ENCODE measurements at places on chromosomes 16 and 17. TPM values are rescaled to one million over a fixed set of nuclear protein-coding genes. Genes with fewer than 3 reads are reported as not detected.

GRCh38 chr17:4543557-4544026, 11.6 kb downstream of the MYBBP1A start:
- no peaks in the 10 kb centered on the region for H3K27me3 ChIP-seq
- DNase-seq, result no peak
- H3K4me1 ChIP-seq, result no peaks in the 10 kb centered on the region
- no peak overlapping the region for H3K27ac ChIP-seq
- H3K4me3 ChIP-seq, result no peak overlapping the region
- peaks cover 12% of the 10 kb centered on the region for H3K36me3 ChIP-seq

DNA sequence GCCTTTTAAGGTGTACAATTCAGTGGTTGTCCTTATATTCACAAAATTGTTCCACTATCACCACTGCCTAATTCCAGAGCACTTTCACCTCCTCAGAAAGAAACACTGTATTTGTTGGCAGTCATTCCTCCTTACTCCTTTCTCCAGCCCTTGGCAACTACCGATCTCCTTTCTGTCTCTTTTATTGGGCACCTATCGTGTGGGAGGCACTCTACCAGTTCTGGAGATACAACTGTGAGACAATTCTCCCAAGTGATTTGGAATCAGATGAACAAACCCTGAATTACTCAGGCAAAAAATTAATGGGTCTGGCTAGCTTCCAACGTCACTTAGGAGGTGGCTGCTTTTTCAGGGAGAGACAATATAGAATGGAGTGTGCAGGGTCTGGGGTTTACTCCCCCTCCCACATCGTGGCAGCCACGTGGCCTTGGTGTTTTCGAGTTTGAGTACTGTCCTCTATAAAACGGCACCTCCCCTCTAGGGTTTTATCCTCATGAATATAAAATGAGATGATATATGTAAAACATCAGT, 63.9 kb downstream of the SHISA9 start:
- no peaks in the 10 kb centered on the region for H3K36me3 ChIP-seq
- H3K27ac ChIP-seq, result no peak overlapping the region
- no peaks in the 10 kb centered on the region for H3K27me3 ChIP-seq
- no peak for DNase-seq
- H3K4me3 ChIP-seq, result no peak overlapping the region

GRCh38 chr16:89556750-89557689, 3.5 kb upstream of the RPL13 start:
- H3K4me3 ChIP-seq, result peak overlapping the region; percentile 56
- H3K36me3 ChIP-seq, result peaks cover 24% of the 10 kb centered on the region
- no peaks in the 10 kb centered on the region for H3K27me3 ChIP-seq
- peaks cover 20% of the 10 kb centered on the region for H3K4me1 ChIP-seq

Gene GNAO1
- total RNA-seq, result 4.2 TPM

- H3K27ac ChIP-seq, result no peak overlapping the region
- H3K4me3 ChIP-seq, result no peak overlapping the region
- peaks cover 5% of the 10 kb centered on the region for H3K4me1 ChIP-seq
- H3K36me3 ChIP-seq, result no peaks in the 10 kb centered on the region
- no peak for DNase-seq
These were observed 23.7 kb upstream of the CBX4 start for GRCh38 chr17:79862771-79863440.

DNA sequence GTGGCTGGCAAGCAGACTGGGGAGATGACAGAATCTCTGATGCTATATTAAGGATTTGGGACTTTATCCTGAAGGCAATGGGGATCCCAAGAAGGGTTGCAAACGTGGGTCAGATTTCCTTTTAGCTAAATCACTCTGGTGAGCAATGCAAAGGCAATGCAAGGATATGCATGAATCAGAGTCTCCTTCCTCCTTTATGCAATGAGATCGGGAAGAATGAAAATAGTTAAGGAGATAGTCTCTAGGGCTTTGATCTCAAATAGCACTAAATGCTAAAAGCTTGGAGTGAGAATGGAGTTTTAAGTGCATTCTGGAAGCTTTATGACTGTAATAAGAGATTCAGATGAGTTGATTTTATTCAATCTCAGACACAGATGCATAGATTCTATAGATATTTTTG, 27.2 kb upstream of the SHISA9 start:
- H3K36me3 ChIP-seq, result no peaks in the 10 kb centered on the region
- H3K4me3 ChIP-seq, result no peak overlapping the region
- no peak overlapping the region for H3K27ac ChIP-seq
- DNase-seq, result no peak
- peaks cover 3% of the 10 kb centered on the region for H3K27me3 ChIP-seq

Gene TAC4
- not detected for total RNA-seq

- H3K4me3 ChIP-seq, result peak overlapping the region; percentile 97
- peak; percentile 18 for DNase-seq
- H3K27me3 ChIP-seq, result peaks cover 4% of the 10 kb centered on the region
- peaks cover 51% of the 10 kb centered on the region for H3K4me1 ChIP-seq
- H3K27ac ChIP-seq, result no peak overlapping the region
These were observed 4.0 kb downstream of the BPTF start for GRCh38 chr17:67829331-67829730.

DNA sequence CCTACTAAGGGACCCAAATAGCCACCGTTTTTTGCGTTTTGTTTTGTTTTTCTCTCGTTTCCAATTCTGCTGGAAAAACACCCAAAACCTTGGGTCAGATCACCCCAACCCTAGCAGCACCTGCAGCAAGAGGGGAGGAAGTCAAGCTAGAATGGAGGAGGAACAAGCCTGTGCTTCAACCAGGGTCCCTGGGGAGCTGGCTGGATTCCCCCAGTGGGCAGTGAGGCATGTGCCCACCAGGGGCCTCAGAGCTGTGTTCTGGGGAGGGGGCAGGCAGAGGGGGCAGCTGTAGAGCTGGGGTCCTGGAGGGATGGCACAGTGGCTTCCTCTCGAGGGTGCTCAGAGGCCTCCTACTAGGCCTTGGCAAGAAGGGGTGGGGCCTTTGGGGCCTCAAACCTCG, 6.5 kb downstream of the CD79B start:
- no peak overlapping the region for H3K4me3 ChIP-seq
- H3K27ac ChIP-seq, result no peak overlapping the region
- H3K27me3 ChIP-seq, result no peaks in the 10 kb centered on the region
- peaks cover 3% of the 10 kb centered on the region for H3K36me3 ChIP-seq
- H3K4me1 ChIP-seq, result peaks cover 2% of the 10 kb centered on the region
- no peak for DNase-seq

Gene TUBG2
- total RNA-seq, result 7.2 TPM

Gene ATP5PD
- 252 TPM for total RNA-seq

Gene C16orf46
- 0.17 TPM for total RNA-seq

DNA sequence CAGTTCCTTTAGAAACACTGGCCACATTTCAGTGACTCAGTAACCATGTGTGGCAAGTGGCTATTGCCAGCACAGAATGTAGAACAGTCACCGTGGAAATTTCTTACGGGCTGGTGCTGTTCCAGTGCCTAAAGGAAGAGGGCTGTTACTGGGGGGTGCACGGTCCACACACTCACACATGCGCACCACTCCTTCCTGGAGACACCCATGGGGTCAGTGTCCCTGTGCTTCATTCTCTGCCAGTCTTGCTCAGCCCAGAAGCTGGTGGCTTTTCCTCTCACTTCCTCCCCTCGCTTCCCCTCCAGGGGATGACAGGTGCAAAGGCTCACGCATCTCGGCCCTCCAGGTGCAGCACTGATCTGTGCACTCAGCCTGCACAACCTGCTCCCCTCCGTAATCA, 115.6 kb downstream of the CCDC182 start:
- H3K4me1 ChIP-seq, result peaks cover 2% of the 10 kb centered on the region
- H3K36me3 ChIP-seq, result peaks cover 30% of the 10 kb centered on the region
- no peak overlapping the region for H3K27ac ChIP-seq
- no peaks in the 10 kb centered on the region for H3K27me3 ChIP-seq
- DNase-seq, result no peak

DNA sequence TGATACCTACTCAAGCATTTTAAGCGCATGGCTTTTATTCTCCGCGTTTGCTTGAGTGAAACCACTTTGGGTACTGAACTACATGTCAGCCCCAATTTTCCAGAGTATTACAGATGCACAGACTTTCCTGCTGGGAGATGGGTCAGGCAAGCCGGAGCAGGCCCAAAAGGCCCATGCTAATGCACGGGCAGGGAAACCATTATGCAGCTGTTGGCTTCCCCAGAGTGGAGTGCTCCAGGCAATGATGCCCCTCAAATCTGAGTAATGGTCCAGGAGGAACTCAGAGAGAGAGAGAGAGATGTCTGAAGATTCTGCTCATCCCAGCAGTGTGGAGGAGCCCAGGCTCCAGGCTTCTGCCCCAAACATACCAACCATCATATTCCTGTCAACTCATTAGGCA, 80.2 kb downstream of the CDH11 start:
- no peaks in the 10 kb centered on the region for H3K4me1 ChIP-seq
- no peak overlapping the region for H3K4me3 ChIP-seq
- H3K27me3 ChIP-seq, result no peaks in the 10 kb centered on the region
- H3K36me3 ChIP-seq, result no peaks in the 10 kb centered on the region
- DNase-seq, result no peak

DNA sequence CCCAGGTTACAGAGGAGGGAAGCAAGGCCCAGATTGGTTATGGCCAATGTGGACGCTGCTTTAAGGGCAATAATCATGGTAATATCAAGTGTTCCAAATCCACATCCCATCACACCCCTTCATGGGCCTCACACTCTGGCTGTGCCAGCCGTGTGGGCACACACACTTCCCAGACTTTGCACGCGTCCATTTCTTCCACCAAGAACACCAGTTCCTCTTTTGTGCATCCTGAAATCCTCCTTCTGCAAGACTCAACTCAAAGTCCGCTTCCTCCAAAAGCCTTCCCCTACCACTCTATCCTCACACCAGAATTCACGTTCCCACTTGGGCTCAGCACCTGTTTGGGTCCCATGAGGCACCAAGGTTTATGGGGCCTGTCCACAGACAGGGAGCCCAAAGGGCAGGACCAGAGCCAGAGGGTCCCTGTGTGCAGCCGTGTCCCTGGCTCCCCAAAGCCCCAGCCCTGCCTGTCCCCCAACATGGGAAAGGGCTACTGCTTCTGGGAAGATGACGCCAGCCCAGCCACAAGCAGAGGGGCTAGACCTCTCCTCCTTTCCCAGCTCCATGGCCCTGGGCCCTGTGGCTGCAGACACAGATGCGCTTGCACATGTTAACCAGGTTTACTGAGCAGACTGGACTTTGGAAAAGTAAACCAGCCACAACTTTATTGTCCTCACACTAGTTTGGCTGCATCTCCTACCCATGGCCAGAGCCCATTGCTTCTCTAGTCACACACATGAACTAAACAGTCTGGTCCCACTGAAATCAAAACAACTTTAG, 20.3 kb downstream of the SPNS3 start:
- no peak for DNase-seq
- no peak overlapping the region for H3K4me3 ChIP-seq
- no peaks in the 10 kb centered on the region for H3K36me3 ChIP-seq
- H3K27ac ChIP-seq, result no peak overlapping the region
- H3K27me3 ChIP-seq, result no peaks in the 10 kb centered on the region
- H3K4me1 ChIP-seq, result peaks cover 9% of the 10 kb centered on the region

DNA sequence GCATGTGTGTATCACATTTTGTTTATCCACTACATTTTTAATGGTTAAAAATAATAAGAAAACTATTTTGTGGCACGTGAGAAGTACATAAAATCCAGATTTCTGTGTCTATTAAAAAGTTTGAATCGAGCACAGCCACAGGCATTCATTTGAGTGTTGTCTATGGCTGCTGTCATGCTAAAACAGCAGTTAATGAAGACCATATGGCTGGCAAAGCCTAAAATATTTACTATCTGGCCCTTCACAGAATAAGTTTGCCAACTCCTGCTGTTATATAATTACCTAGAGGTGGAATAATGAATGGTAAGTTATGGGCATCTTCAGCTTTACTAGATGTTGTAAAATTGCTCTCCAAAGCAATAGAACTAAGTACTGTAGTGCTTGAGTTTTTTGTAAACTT, 30.5 kb downstream of the TMEM98 start:
- H3K27ac ChIP-seq, result no peak overlapping the region
- peaks cover 22% of the 10 kb centered on the region for H3K27me3 ChIP-seq
- H3K4me1 ChIP-seq, result no peaks in the 10 kb centered on the region
- no peak overlapping the region for H3K4me3 ChIP-seq
- no peak for DNase-seq
- no peaks in the 10 kb centered on the region for H3K36me3 ChIP-seq

- no peak overlapping the region for H3K27ac ChIP-seq
- no peaks in the 10 kb centered on the region for H3K36me3 ChIP-seq
- H3K27me3 ChIP-seq, result peaks cover 10% of the 10 kb centered on the region
- H3K4me3 ChIP-seq, result no peak overlapping the region
These were observed 27.1 kb upstream of the ANKFN1 start for GRCh38 chr17:56125830-56126819.

DNA sequence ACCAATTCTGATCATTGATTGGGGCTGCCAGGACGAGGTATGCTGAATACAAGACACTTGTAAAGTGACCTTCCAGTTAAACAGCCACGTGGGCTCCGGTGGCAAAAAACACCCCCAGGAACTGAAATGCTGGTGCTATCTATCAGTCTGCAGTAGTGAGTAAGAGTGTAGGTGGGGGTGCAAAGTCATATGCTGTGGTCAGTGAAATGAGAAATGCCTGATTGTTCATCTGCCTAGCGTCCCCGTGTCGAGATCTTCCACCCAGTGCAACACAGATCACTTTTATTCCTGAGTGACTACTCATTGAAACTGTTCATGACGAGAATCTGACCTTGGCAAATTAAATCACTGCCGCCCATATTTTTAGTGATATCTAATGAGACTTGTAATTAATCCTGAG, 806.5 kb upstream of the GOT2 start:
- H3K4me1 ChIP-seq, result no peaks in the 10 kb centered on the region
- H3K36me3 ChIP-seq, result no peaks in the 10 kb centered on the region
- H3K4me3 ChIP-seq, result no peak overlapping the region
- DNase-seq, result no peak
- H3K27ac ChIP-seq, result no peak overlapping the region

DNA sequence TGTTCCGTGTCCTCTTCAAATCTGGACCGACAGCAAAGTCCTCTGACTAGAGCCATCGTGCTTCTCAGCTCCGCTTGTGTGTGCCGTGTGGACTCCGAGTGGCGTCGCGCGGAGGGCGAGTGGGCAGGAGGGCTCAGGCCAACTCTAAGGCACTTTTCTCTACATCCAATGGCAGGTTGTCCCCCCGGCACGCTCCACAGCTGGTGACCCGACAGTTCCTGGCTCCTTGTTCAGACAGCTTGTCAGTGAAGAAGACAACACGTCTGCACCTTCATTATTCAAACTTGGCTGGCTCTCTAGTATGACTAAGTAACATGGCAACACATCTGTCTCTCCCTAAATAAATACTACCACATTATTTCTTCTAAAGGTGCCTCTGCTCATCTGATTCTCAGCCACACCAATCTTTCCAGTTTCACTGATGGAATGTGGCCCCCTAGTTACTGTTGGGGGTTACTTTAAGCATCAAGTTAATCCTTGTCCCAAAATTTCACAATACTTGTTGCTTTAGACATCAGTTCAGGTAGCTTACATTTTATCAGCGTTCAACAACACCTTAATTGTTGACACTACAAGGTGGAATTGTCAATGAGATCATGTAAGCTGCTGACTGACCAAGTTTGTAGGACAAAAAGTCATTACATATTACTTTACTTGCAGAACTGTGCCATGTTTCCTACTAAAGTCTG, 15.4 kb downstream of the COG1 start:
- no peak overlapping the region for H3K27ac ChIP-seq
- H3K4me3 ChIP-seq, result no peak overlapping the region
- no peaks in the 10 kb centered on the region for H3K27me3 ChIP-seq
- H3K36me3 ChIP-seq, result peaks cover 65% of the 10 kb centered on the region
